RWPE1 (cell line): ENCODE measurements at places on chromosomes 5 and 9.

GRCh38 chr5:79595086-79595485 lies 17.2 kb upstream of the TENT2 start:
- no peak for DNase-seq

- DNase-seq, result no peak
Measured at GRCh38 chr9:83238871-83239640, 176.1 kb upstream of the RASEF start.

- no peak for DNase-seq
Measured at GRCh38 chr9:32449969-32450368, 65.5 kb downstream of the ACO1 start.

DNA sequence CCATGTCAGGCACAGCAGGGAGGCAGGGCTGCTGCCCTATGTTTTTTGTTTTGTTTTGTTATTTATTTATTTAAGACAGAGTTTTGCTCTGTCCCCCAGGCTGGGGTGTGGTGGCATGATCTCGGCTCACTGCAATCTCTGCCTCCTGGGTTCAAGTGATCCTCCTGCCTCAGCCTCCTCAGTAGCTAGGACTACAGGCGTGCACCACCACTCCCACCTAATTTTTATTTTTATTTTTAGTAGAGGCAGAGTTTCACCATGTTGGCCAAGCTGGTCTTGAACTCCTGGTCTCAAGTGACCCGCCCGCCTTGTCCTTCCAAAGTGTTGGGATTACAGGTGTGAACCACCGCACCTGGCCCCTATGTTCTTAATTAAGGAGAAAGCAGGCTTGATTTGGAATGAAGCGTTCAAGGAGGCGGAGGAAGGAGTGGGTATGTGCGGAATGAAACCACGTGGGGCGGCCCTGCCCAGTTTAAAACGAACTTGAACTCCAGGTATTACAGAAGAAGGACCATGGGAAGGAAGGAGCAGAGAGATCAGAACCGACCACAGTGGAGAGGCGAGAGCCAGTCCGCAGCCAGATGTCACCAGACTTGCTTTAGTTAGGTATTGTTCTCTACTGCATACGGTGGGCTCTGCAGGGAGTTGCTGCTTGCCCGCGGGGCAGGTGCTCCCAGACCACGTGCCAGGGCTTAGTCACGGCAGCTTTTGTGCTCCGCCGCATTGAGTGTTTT lies 34.9 kb upstream of the EPB41L4B start:
- no peak for DNase-seq

DNA sequence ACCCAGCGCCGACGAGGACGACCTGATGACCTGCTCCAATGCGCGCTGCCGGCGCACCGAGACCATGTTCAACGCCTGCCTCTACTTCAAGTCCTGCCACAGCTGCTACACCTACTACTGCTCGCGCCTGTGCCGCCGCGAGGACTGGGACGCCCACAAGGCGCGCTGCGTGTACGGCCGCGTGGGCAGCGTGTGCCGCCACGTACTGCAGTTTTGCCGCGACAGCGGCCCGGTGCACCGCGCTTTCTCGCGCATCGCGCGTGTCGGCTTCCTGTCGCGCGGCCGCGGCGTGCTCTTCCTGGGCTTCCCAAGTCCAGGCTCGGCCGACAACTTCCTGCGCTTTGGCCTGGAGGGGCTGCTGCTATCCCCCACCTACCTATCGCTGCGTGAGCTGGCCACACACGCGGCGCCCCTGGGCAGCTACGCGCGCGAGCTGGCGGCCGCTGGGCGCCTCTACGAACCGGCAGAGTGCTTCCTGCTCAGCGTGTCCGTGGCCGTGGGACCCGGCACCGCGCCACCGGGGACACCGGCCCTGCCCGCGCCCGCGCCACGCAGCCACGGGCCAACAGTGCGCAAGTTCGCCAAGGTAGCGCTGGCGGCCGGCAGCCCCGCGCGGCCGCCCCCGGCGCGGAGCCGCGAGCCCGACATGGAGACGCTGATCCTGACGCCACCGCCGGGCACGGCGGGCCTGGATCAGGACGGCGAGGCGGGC lies 2.7 kb upstream of the PHPT1 start:
- DNase-seq, result no peak

GRCh38 chr5:178471711-178472110 lies 118.5 kb downstream of the COL23A1 start:
- DNase-seq, result no peak

- no peak for DNase-seq
Measured at GRCh38 chr9:79577969-79578723, 6.4 kb downstream of the TLE4 start.

- peak; percentile 94 for DNase-seq
Measured at GRCh38 chr5:181133610-181134231, 2.8 kb upstream of the OR2V1 start.

GRCh38 chr9:95333426-95333825 lies 15.9 kb upstream of the FANCC start:
- DNase-seq, result no peak

- no peak for DNase-seq
Measured at GRCh38 chr9:112411626-112412027, 31.7 kb downstream of the HSDL2 start.

GRCh38 chr5:145723516-145723915 lies 111.6 kb downstream of the PRELID2 start:
- no peak for DNase-seq

DNA sequence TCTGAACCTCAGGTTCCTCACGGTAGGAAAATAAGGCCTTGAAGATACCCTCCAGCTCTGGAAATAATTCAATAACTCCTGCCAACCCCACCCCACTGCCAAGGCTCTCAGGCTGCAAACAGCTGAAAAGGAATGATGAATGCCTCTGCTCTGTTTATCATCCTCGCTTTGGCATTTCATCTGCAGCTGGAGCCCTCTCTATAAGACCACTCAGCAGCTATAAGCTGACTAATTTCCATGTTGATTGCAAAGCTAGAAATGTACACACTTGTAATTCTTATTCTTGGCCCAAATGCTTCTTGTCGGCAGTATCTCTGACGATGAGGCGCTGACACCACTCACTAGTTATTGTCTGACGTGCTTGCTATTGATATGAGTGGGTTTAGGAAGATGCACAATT lies 408.4 kb upstream of the NMUR2 start:
- no peak for DNase-seq

- DNase-seq, result peak; percentile 100
Measured at GRCh38 chr9:98222885-98223691, 30.7 kb upstream of the CORO2A start.

DNA sequence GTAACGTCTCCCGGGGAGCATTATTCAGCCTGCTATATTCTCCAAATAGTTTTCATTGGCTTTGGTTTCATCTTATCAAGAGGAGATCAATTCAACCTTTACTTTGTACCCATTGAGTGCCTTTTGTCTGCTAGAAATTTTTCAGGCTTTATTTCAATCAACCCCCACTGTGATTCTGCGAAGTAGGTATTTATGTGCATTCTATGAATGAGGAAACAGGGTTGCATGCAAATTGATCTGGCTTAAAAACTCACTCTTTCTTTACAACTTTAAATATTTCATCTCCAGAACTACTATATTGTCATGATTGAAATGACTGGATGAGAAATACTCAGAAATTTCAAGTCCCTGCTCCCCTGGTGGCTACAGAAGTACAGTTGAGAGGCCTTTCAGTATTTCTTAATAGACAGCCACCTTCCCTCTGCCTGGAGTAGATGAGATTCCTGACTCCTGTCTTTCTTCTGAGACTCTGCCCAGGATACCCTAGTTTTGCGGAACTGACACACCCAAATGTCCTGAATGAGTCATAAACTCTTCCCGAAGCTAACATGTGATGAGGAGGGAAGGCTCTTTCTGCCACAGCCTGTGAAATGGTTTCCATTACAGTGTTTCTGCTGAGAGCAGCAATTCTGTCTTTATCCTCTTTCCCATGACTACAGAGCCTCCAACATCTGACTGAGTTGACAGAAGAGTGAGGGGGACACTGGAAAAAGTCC lies 52.6 kb upstream of the TNC start:
- peak; percentile 86 for DNase-seq

- no peak for DNase-seq
Measured at GRCh38 chr5:181140766-181141165, 6.6 kb upstream of the OR2V2 start.

DNA sequence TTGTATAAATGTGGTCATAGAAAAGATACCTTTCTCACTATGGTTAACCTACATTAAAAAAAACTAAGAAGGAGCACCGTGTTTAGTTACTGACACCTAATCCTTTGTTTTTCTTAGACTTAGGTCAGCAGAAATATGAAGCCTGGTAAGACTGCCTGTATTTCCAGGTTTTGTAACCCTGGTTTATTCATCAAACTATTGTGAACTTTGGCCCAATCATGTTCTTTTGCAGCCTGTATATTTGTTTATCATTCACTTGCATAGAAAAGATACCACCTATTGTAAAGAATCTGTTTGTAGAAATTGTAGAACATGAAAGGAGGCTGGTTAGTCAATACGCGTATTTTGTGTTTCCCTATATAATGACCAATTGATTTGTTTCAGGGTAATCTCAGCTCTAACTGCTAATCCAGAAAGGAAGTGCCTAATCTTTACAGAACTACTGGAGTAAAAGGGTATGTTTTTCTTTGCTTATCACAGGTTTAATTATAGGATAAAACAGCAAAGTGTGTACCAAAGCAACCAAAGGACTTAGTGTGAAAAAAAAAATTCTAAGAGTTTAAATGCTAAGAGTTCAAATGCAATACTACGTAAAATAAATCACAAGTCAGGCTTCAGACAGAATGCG lies 103.6 kb downstream of the LURAP1L start:
- no peak for DNase-seq

GRCh38 chr9:131927091-131927490 lies 152.6 kb downstream of the MED27 start:
- no peak for DNase-seq

- DNase-seq, result no peak
Measured at GRCh38 chr5:57778501-57779091, 296.0 kb upstream of the ACTBL2 start.

- DNase-seq, result no peak
Measured at GRCh38 chr9:89359751-89360261, 41.5 kb downstream of the SECISBP2 start.

- DNase-seq, result no peak
Measured at GRCh38 chr9:23855873-23856604, 30.0 kb upstream of the ELAVL2 start.

- no peak for DNase-seq
Measured at GRCh38 chr9:35102465-35102768, 514 bp downstream of the STOML2 start.

DNA sequence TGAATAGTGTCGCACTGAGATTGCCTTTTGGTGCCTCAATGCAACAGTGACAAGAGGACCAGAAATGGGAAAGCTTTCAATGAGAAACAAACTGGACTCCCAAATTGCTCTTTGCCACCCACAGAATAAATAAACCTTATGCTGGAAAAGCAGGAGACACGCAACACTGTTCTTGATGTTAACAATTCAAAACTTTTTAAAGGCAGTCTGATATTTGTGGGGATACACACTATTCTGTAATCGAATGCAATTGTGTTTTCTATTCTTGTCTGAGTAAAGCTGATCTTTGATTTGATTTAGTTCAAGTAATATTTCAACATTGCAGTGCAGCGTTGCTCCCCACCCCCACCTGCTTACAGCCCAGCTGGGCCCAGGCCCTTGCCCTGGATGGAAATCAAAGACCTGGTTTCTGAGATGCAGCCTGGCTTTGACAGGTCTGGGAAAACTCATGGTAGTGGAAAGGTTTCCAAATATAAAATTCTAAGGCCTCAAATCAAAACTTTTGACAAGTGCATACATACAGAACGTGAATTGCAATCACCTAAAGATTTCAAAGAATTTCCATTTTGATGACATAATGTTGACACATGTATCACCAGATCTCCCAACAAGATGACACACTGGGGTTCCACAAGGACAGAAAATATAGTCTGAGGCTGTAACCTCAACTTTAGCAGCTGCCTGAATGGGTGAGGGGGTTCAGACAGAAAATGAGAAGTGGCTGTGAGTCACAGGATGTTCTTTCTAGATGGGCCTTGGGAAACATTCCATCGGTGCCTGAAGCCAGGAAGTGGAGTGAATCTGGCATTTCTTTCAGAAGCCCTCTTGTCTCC lies 55.1 kb downstream of the ABCA1 start:
- peak; percentile 97 for DNase-seq

- DNase-seq, result no peak
Measured at GRCh38 chr5:109365653-109366052, 44.1 kb downstream of the PJA2 start.

DNA sequence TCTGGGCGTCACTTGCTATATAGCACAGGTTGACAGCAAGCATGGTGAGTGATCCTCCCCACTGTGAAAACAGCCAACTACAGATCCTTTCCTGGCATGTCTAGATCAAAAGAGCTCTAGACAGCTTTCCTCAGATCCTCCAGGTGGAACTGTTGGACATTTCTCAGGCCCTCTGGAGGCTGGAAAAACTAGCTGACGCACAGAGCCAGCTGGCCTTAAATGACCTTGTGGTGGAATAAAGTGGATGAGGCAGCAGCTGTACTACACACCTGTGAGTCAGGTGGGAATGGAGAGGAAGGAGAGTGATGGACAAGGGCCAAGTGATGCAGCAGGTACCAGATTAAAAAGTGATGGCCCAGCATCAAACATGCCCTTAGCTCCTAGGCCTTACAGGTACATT lies 172.7 kb downstream of the TRIM32 start:
- DNase-seq, result peak; percentile 85

GRCh38 chr9:35660966-35661415 lies 2.9 kb downstream of the CCDC107 start:
- DNase-seq, result no peak

GRCh38 chr9:89295400-89295799 lies 15.6 kb upstream of the CKS2 start:
- DNase-seq, result no peak

DNA sequence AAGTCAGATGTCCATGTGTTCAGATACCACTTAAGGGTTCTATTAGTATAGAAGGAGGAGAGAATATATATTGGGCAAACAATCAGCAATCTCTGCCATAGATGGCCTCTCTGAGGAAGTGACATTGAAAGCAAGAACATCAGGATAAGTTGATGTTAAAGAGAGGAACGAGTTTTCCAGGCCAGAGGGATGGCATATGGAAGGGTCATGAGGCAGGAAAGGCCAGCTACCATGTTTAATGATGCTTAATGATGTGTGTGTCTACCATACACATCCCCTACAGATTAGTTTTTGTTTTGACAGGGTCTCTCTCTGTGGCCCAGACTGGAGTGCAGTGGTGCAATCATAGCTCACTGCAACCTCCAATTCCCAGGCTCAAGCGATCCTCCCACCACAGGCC lies 63.0 kb downstream of the PTTG1 start:
- DNase-seq, result no peak

DNA sequence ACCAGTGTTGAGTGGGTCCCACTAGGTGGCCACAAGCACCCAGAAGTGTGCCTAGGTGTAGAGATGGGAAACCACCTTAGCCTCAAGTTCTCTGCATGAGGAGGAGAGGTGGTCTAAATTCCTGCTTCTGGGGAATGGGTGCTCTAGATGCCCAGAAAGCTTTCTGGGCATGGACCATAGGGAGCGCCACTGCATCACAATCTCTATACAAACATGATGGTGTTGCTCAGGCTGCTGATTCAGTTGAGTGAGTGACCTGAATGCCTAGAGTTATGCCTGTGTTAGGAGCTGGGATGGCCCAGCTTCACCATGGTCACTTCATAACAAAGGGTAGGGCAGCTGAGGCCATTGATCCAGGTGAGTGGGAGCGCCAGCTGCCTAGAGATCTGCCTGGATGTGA lies 667.9 kb upstream of the ARRDC3 start:
- DNase-seq, result no peak
